ENCODE measurements at places on chromosomes 13 and 19.

DNA sequence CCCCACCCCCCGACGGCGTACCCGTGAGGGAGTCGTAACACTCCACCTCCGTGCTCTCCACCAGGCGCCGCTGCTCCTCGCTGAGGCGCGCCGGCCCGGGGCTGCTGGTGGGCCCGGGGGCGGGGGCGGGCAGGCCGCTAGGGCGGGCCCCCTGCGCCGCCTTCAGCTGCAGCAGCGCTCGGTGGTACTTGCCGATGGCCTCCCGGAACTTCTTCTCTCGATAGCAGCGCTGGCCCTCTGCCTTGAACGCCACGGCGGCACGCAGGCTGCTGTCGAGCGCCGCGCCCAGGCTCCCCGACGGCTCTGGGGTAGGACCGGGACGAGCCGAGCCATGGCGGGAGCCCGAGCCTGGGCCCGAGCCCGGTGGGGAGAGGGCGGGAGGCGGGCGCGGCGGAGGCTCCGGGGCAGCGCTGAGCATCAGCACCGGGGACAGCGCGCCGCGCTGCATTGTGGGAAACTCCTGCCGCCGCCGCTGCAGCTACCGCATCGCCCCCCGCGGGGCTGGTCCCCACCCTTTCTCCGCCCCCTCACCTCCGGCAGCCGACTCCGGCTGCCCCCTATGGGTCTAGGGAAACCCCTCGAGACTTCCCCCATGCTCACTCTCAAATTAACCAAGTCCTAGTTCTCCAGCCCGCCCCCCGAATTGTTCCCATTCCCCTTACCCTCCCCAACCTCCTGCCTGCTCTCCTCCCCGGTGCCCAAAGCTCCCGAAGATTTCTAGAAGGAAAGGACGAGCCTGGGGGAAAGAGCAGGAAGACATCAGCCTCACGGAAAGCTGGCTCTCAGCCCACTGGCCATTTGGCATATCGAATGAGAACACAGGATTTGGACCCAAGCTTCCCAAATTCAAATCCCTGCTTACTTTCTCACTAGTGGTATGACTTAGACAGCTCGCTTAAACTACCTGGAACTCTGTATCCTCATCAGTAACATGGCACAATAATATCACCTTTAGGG is at the start of gene TTC9B:
TSS of gene TTC9B (minus strand) at position 451 of the 957 bp plus-strand sequence. CDS start at position 448, 3 bp downstream.
- DNase-seq: no peak

- no peak for DNase-seq
Observed at GRCh38 chr19:40752257-40752781, 1.3 kb downstream of the SNRPA start.

DNA sequence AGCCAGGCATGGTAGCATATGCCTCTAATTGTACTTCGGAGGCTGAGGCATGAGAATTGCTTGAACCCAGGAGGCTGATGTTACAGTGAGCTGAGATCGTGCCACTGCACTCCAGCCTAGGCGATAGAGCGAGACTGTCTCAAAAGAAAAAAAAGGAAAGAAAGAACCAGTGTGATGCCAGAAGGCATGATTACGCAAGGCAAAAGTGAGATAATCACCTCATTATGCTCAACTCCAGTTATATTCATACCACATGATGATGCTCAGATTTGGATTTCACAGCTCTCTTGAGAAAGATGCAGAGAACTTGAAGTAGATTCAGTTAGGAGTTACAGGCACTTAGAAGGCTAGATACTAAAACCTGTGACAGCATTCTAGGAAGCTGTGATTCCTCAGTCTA is 21.8 kb downstream of the RCBTB1 start:
- DNase-seq: no peak

GRCh38 chr13:41613471-41613870 is 156.1 kb downstream of the RGCC start:
- DNase-seq: no peak

GRCh38 chr19:5953030-5953589 is 24.8 kb downstream of the RANBP3 start:
- no peak for DNase-seq

DNA sequence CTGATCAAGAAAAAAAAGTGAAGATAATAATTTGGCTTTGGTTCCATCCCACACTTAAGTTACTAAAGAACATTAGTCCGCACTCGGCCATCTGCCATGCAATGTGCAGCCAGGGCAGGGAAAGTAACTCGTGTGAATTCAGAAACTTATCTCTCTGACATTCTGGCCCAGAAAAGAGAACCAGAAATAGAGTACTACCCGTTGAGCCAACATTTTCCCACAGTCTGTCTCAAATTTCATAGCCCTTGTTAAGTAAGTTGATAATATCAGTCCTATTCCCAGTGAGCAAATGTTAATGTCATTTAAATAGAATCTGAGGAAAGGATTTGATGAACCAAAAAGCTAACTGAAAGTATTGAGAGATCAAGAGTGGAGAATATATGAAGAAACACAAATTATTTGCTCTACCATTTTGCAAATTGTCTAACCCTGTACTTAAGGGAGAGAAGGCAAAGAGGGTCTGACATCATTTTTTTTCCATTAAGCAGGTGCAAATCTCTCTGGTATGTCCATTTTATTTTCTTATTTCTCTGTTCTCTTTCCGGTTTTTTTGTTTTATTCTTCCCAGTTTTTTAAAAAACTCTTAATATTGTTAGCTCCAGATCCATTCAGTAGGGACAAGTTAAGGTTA is 156.3 kb downstream of the NDFIP2 start:
- no peak for DNase-seq

GRCh38 chr19:55486971-55487923 is 989 bp upstream of the SSC5D start:
- DNase-seq: no peak

DNA sequence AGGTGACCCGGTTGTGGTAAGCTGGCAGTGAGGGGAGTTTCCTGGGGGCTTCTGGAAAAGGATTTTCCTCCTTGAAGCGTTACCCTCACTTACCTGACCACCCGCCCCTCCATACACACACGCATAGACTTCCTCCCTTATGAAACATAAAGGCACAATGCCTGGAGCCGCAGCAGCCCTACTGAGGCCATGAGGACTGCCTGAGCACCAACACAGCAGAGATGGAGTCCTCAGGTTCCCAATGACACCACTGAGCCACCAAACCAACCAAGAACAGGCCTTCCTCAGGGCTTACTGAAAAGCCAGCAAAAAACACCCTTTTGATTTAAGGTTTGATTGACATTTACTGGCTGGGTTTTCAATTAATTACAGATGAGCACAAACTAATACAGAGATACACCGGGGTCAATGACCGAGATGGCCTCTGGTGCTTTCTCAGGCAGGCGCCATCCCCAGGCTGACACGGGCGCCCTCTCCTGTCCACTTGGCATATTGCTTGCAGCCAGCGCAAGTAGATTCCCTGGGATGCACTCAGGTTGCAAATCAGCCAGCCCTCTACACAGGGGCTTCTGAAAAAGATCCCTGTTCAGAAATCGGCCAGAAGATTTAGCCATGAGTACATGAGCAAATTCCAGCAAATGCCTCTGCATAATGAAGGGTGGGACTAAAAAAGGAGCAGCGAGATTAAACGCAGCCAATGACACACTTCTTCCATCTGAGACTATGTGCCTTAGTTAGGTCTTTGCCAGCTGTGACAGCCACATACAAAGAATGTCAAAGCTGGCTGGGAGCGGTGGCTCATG is 14.8 kb downstream of the OPA3 start:
- no peak for DNase-seq

DNA sequence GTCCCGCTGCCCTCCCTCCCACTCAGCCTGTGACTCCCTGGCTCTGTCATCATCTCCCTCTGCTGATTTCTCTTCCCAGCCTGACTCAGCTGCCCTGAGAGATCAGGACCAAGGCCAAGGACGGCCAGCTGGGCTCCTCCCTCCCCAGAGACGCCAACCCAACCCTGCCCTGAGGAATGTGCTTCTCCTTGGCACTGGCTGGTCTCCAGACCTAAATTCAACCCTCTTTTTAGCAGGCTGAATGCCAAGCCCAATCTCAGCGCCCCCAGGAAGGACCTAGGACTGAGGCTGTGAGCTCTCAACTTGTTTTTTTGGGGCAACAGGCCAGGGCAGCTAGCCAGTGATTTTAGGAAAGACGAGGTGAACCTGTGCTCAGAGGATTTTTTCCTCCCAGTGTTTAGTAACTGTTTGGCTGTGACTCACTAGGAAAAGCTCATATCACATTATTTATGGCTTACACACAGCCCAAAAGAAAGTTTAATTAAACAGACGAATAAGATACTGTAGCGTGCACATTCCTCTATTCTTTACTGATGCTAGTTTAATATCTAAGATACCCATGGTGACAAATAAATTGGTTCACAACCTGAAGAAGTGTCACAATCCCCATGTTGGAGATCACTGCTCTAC is 7.4 kb upstream of the IGFL1 start:
- no peak for DNase-seq

- no peak for DNase-seq
Observed at GRCh38 chr13:79989217-79989661, 351.7 kb downstream of the SPRY2 start.

GRCh38 chr13:21176982-21177284 is 475 bp downstream of the MRPL57 start:
- no peak for DNase-seq

DNA sequence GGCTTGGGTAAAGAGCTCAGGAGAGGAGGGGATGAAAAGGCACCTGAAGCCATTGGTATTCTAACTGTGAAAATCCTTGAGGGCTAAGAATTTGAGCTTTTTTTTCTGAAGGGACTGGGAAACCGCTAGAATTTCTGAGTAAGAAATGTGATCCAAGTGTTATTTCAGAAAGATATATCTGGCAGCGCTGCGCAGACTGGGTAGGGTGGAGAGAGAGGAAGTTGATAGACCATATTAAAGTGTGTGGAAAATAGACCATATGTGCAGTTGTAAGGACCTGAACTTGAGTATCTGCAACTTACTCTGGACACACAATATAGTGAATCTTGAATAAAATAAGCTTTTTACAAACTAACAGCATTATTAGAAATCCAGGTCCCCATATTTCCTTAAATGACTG is 427.4 kb downstream of the NDFIP2 start:
- DNase-seq: no peak

DNA sequence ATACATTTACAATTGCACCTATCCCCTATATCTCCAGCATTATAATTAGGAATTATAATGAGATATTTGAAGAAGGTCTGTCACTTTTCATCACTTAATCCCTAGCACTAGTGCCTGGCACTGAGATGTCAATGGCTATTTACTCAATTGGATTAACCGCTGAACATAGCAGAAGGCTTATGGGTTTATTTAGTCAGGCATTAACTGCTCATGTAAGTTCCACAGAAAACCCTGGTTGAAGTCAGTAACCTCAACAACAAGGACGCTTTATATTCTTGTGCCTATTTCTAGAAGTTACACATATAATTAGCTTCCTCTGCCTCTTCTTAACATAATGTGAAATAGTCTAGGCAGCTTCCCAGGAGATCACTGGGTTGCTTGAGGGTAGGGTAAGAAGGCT is 107.5 kb upstream of the POSTN start:
- no peak for DNase-seq

DNA sequence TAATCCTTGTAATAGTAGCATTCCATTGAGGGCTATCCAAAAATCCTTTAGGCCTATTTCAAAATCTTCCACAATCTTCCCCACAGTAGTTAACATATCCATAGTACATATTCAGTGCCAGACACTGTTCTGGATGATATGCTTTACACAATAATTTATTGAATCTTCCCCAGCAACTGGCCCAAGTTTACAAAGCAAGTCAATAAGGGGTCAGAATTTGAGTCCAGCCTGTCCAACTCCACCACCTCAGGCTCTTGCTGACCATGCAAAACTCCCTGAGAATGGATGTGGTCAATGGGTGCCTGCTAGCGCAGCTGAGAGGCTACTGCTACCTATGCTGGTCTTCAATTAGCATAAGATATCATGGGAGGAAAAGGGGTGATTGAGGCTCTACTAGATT is 529.6 kb downstream of the FGF9 start:
- DNase-seq: no peak

- no peak for DNase-seq
Observed at GRCh38 chr19:5452594-5453565, 2.3 kb upstream of the ZNRF4 start.

GRCh38 chr13:82766732-82767321 is 1115.4 kb downstream of the SLITRK1 start:
- DNase-seq: no peak

DNA sequence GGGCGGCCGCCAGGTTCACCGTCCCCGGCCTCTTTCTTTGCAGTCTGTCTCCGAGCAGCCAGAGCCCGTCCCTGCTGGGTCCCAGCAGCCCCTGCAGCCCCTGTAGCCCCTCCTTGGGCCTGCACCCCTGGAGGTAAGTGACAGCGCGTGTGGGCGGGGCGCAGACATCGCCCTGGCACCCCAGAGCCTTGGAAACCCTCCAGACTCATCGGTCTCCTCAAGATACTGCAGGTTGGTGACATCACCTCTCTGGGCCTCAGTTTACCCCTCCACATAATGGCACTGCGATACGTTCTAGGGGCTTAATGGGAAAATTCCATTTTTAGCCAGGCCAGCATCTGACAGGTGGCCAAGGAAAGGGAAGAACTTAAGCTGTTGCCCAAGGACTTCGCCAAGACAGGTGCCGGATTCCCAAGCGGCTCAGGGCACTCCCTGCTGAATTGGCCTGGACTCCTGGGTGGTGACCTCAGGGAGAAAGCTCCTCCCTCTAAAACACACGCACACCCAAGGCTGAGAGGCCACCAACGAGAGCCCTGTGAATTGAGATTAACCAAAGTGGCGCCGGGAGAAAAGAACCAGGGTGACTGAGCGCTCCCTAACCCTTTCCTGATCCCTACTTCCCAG is 13.1 kb downstream of the MAST3 start:
- no peak for DNase-seq

- DNase-seq: no peak
Observed at GRCh38 chr19:14127929-14128509, 8.4 kb downstream of the ASF1B start.

DNA sequence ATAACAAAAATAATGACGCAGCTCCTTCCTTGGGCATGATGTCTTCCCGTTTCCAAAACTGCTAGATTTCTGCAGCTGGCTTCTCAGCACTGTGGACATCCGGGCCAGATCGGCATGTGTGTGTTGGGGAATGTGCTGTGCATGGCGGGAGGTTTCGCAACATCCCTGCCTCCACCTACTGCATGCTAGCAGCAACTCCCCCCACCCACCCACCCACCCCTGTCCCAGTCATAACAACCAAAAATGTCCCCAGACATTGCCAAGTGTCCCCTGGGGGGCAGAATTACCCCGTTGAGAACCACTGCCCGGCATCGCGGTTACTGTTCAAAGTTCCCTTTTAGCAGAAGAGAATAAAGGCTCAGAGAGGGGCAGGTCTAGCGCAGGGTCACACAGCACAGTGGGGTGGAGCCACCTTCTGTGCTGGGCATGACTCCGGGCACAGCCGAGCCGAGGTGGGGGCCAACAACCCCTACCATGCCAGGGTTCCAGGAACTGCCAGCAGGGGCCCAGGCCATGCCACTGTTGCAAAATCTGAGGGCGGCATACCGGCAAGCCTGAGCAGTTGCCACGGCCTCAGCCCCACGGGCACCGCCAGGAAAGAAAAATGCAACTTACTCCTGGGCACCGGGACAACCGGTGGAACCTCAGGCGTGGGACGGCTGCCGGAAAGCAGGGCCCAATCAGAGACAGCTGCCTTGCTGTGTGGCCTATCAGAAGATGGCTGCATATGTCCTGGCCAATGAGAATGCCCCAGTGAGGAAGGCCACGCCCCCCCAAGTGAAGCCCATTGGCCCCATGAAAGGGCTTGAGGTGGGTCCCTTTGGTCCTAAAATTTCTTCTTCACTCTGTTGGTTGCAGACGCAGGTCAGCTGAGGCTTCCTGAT is 22.5 kb upstream of the NFIC start:
- DNase-seq: peak; percentile 57

All from hypothalamus (tissue), 51 donors.